Midbrain (tissue), 1 donor: ENCODE measurements at places on chromosomes 3 and 15.

- DNase-seq: no peak
Measured at GRCh38 chr3:194123726-194124125, 12.2 kb upstream of the HES1 start.

DNA sequence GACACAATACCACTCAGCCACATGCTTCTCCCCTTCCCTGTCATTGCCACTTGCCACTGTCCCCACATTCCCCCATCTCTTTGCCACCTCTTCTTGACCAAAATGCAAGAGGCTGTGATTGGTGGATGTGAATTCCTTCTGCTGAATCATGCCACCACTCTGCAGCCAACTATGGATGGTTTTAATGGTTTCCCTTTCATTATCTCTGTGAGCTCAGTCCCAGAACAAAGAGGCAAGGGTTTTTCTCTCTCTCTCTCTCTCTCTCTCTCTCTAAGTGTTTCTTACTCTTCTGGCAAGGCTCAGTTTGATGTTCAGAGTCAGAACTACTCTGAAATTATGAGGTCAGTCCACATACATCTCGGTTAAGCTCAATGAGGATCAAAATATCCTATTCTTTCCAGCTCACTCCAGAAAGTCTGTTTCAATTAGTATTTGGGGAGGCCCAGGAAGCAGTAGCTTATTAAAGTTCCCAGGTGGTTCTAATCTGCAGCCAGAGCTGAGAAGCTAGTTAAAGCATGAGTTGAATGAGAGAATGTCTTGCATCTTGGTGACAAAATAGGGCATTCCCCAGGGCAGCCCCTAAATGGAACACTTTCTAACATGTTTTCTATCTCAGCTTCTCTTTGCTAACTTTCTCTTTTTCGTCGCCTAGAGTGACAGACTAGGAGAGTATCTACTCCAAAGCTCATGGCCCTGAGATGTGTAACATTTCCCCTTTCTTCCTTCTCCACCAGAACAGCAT, 8.5 kb upstream of the ILDR1 start:
- DNase-seq: no peak

- peak; percentile 47 for DNase-seq
Measured at GRCh38 chr15:87477737-87478686, 778.5 kb downstream of the NTRK3 start.

DNA sequence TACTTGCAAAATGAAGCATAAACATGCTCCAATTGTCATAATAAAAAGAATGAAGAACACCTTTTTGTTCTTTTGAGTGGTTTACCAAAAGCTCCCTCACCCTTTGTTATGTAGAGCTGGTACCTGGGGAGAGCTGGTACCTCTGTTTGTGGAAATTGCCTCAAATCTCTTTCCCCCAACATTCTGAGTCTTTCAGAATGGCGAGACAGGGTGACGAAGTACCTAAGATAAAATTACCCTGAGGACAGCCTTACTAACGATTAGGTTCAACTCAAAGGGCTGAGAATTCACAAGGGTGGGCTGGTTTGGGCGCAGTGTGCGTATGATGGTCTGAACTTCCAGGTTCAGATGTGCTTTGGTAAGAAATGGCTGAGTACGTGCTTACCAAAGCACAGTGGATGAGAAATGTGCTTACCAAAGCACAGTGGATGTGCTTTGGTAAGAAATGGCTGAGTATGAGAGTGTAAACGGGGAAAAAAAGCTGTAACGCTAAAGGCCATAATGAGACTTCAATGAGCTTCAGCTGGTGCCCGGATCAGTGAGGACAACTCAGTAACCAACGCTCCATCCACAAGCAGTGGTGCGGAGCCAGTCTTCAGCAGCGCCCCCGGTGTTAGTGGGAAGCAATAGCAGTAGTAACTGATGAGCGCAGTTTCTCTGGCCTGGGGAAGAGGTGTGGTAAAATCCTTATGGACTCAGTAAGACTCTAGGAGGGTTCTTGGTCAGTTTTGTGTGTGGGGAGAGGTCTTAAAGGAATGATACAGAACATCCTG, 72.3 kb upstream of the LRIG1 start:
- no peak for DNase-seq

- no peak for DNase-seq
Measured at GRCh38 chr3:143806038-143806437, 42.2 kb downstream of the SLC9A9 start.
